ENCODE measurements at places on chromosomes 4 and X.

- H3K36me3 ChIP-seq = no peaks in the 10 kb centered on the region
- peak; percentile 40 for DNase-seq
- no peak overlapping the region for H3K27ac ChIP-seq
Measured at GRCh38 chrX:13646154-13646549, 6.8 kb upstream of the TCEANC start.

DNA sequence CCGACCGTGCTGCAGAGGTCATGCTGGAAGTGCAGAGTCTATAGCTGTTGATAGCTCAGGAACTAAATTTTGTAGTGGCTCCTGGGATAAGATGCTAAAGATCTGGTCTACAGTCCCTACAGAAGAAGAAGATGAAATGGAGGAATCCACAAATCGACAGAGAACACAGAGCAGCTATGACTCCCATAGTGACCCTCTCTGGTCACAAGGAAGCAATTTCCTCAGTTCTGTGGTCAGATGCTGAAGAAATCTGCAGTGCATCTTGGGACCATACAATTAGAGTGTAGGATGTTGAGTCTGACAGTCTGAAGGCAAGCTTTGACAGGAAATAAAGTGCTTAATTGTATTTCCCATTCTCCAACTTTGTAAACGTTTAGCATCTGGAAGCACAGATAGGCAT, 8.8 kb downstream of the MANBA start:
- peaks cover 4% of the 10 kb centered on the region for H3K36me3 ChIP-seq
- H3K4me3 ChIP-seq = no peak overlapping the region
- H3K27ac ChIP-seq = no peak overlapping the region
- no peaks in the 10 kb centered on the region for H3K4me1 ChIP-seq
- no peak for DNase-seq
- H3K27me3 ChIP-seq = no peaks in the 10 kb centered on the region

GRCh38 chr4:138555108-138555507, 313.0 kb upstream of the SLC7A11 start:
- DNase-seq = no peak
- no peaks in the 10 kb centered on the region for H3K4me1 ChIP-seq
- no peaks in the 10 kb centered on the region for H3K36me3 ChIP-seq
- no peak overlapping the region for H3K4me3 ChIP-seq

- H3K4me3 ChIP-seq = no peak overlapping the region
- H3K4me1 ChIP-seq = no peaks in the 10 kb centered on the region
- H3K36me3 ChIP-seq = no peaks in the 10 kb centered on the region
Measured at GRCh38 chr4:174358410-174358809, 74.7 kb downstream of the CEP44 start.

- no peaks in the 10 kb centered on the region for H3K4me1 ChIP-seq
- no peak overlapping the region for H3K27ac ChIP-seq
Measured at GRCh38 chr4:41106081-41106480, 108.3 kb downstream of the APBB2 start.

GRCh38 chr4:109020861-109021260, 258.0 kb upstream of the ETNPPL start:
- H3K27me3 ChIP-seq = no peaks in the 10 kb centered on the region
- DNase-seq = no peak
- H3K27ac ChIP-seq = no peak overlapping the region
- H3K4me1 ChIP-seq = no peaks in the 10 kb centered on the region

DNA sequence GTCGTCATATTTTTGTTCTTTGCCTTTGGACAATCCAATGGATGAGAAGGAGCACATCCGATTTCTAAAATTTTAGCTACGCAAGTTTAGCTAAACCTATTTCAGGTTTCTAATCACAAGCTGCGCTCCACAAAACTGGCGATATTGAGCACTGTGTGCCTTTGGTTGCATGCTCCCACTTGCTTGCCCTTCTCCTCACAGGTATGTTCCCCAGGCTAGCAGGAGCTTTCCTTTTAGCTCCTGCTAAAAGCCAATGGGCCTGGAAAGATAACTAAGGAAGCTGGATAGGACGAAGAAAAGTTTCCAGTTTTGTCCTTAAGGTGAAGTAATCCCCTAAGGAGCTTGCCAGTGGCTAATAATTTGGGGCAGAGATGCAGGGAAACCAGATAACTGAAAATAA, 975.2 kb downstream of the FSTL5 start:
- DNase-seq = no peak
- no peak overlapping the region for H3K4me3 ChIP-seq
- no peaks in the 10 kb centered on the region for H3K36me3 ChIP-seq
- peaks cover 6% of the 10 kb centered on the region for H3K4me1 ChIP-seq

DNA sequence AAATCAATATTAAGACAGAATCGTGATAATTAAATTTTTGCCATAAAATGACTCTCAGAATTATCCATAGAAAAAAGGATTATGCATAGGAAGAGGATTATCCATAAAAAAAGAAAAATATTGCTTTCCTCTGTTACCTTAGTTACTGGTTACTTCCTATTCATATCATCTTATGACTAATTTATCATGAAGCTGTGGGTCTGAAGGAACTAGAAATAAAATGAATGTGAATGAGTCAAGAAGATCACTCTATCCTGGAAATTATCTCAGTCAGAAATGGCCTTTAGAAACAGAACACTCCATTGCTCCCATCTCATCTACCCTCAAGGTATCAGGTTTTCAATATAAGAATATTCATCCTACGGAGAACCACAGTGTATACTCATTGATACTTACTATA, 19.4 kb downstream of the RPS6KA6 start:
- DNase-seq = no peak
- H3K36me3 ChIP-seq = no peaks in the 10 kb centered on the region
- H3K4me3 ChIP-seq = no peak overlapping the region
- no peaks in the 10 kb centered on the region for H3K27me3 ChIP-seq
- no peaks in the 10 kb centered on the region for H3K4me1 ChIP-seq

- H3K4me3 ChIP-seq = no peak overlapping the region
- DNase-seq = no peak
- H3K4me1 ChIP-seq = no peaks in the 10 kb centered on the region
- no peaks in the 10 kb centered on the region for H3K27me3 ChIP-seq
Measured at GRCh38 chrX:46884799-46885198, 27.4 kb upstream of the JADE3 start.

- no peaks in the 10 kb centered on the region for H3K27me3 ChIP-seq
- no peak overlapping the region for H3K4me3 ChIP-seq
- no peaks in the 10 kb centered on the region for H3K36me3 ChIP-seq
- H3K4me1 ChIP-seq = no peaks in the 10 kb centered on the region
Measured at GRCh38 chr4:149931431-149931830, 115.8 kb upstream of the IQCM start.

- no peak for DNase-seq
- H3K36me3 ChIP-seq = no peaks in the 10 kb centered on the region
- H3K27ac ChIP-seq = no peak overlapping the region
- no peaks in the 10 kb centered on the region for H3K4me1 ChIP-seq
Measured at GRCh38 chr4:70920592-70920991, 18.4 kb downstream of the MOB1B start.

DNA sequence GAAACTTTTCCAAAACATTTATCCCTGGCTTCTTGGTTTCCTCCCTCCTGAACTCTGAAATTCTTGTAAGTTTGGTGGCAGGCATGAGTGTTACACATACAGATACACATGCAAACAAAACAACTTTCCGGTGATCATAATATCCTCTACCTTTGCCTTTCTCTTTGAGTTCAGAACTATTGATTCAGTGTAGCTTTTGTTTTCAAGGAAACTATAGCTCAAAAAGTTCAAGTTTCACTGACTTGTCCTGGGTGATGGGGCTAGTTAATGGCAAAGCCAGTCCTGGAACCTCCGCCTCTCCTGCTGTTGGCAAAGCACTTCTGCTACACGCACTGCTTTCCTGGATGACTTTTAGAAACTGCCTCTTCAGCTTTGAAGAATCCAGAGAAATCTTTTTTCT, 177.3 kb upstream of the FAT1 start:
- H3K4me1 ChIP-seq = peaks cover 16% of the 10 kb centered on the region
- H3K36me3 ChIP-seq = no peaks in the 10 kb centered on the region
- H3K27ac ChIP-seq = no peak overlapping the region
- DNase-seq = no peak
- H3K4me3 ChIP-seq = no peak overlapping the region

DNA sequence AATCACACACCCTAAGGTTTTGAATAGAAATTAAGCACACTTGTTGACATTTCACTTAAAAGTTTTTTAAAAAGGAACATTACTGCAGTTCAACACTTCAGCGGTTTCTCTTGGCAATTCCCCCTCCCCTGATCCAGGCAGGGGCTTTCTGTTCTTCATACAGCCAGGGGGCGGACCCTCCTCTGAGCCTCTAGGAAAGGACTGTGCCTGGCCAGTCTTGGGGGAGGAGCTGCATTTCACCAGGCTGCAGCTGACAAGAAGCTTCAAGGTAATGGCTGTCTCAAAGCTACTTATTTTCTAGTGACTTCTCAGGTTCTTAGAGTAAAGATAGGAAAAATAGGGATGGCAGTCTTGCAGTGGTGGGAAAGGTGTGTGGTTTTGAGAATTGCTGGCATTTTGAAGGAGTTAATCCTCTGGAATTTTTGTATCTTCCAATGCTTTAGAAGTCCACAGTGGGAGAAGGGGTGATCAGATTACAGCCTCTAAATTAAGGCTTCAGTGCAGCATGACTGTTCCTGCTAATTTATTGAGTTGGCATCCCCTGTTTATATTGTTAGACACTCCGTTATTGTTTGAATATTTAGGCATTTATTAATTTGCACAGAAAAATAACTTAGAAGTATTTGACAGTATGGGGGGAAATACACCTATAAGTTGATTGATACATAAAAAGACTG, 33.5 kb downstream of the PWWP3B start:
- H3K4me3 ChIP-seq = no peak overlapping the region
- no peaks in the 10 kb centered on the region for H3K27me3 ChIP-seq
- H3K4me1 ChIP-seq = no peaks in the 10 kb centered on the region
- H3K27ac ChIP-seq = no peak overlapping the region
- no peak for DNase-seq
- no peaks in the 10 kb centered on the region for H3K36me3 ChIP-seq

GRCh38 chr4:112637552-112637866, 566 bp downstream of the LARP7 start:
- DNase-seq = peak; percentile 5
- peaks cover 12% of the 10 kb centered on the region for H3K4me1 ChIP-seq
- H3K27me3 ChIP-seq = no peaks in the 10 kb centered on the region
- H3K27ac ChIP-seq = peak overlapping the region; percentile 97
- H3K4me3 ChIP-seq = peak overlapping the region; percentile 98
- H3K36me3 ChIP-seq = no peaks in the 10 kb centered on the region

- no peak for DNase-seq
- H3K36me3 ChIP-seq = no peaks in the 10 kb centered on the region
- H3K4me3 ChIP-seq = no peak overlapping the region
- no peak overlapping the region for H3K27ac ChIP-seq
Measured at GRCh38 chrX:19968276-19968675, 22.6 kb downstream of the BCLAF3 start.

DNA sequence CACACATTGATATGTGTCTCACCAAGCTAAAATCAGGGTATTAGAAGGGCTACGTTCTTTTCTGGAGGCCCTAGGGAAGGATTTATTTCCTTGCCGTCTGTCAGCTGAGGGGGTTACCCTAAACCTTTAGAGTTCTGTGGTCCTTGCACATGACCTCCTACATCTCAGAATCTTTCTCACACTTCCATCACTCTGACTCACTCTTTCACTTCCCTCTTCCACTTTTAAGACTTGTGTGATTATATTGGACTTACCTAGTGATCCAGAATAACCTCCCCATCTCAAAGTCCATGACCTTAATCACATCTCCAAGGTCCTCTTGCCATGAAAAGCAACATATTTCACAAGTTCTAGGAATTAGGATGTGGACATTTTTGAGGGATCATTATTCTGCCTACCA, 53.6 kb upstream of the FUNDC1 start:
- DNase-seq = no peak
- no peaks in the 10 kb centered on the region for H3K4me1 ChIP-seq
- no peaks in the 10 kb centered on the region for H3K27me3 ChIP-seq
- no peak overlapping the region for H3K4me3 ChIP-seq

GRCh38 chrX:1336948-1337779, 579 bp downstream of the IL3RA start:
- no peak overlapping the region for H3K4me3 ChIP-seq
- no peak overlapping the region for H3K27ac ChIP-seq
- no peak for DNase-seq
- H3K4me1 ChIP-seq = no peaks in the 10 kb centered on the region

DNA sequence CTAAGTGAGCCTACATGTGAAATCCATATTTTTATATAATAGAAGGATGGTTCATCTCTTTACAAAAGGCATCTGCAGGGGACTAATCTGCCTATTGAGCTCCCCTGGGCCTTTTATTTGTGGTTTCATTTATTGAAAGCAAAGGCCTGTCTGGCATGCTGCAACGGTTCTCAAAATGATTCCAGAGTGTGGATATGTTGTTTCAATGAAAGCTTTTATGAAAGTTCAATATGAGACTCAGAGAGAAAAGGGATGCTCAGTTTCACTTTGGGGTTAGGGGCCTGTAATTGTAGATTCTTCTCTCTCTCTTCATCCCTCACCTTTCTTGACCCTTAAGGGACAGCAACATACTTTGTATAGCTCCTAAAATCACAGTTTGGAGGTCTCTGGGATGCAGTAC, 204.2 kb upstream of the CASK start:
- no peaks in the 10 kb centered on the region for H3K36me3 ChIP-seq
- no peak overlapping the region for H3K4me3 ChIP-seq
- H3K27me3 ChIP-seq = no peaks in the 10 kb centered on the region

DNA sequence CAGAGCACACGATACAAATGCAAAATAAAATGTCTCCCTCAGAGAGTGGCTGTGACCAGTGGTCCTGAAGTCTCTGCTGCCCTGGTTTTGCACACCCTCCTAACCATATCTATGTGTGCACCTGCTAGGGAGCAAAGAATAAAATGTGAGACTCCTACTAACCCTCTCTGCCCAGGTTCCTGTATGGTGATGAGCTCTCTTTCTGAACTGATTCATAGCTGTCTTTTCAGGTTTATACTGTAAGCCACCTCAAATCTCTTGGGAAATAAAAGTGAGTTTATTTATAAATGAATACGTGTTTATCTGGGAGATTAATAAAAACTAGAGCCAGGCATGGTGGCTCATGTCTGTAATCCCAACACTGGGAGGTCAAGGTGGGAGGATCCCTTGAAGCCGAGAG, 126.0 kb upstream of the RBPJ start:
- no peaks in the 10 kb centered on the region for H3K36me3 ChIP-seq
- no peaks in the 10 kb centered on the region for H3K27me3 ChIP-seq
- no peak for DNase-seq
- H3K4me3 ChIP-seq = no peak overlapping the region
- peaks cover 4% of the 10 kb centered on the region for H3K4me1 ChIP-seq

DNA sequence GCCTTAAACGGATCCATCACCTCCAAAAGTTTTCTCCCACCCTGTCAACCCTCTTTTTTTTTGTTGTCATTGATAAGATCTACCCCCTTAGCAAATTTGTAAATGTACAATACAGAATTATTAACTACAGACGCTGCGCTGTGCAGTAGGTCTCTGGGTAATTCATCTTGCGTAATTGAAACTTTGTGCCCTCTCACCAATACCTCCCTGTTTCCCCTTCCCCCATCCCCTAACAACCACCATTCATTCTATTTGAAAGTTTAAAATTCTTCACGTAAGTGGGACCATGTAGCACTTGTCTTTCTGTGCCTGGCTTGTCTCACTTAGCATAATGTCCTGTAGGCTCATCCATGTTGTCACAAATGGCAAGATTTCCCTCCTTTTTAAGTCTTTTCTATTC, 45.8 kb upstream of the CLDN34 start:
- no peak overlapping the region for H3K27ac ChIP-seq
- no peak for DNase-seq
- no peak overlapping the region for H3K4me3 ChIP-seq

GRCh38 chr4:147543034-147543433, 62.1 kb downstream of the EDNRA start:
- no peak overlapping the region for H3K27ac ChIP-seq
- no peaks in the 10 kb centered on the region for H3K36me3 ChIP-seq
- peaks cover 14% of the 10 kb centered on the region for H3K4me1 ChIP-seq

All from SK-N-SH (cell line).